ENCODE measurements at places on chromosomes 16 and 17.

GRCh38 chr16:1612320-1613111 lies at the start of gene CRAMP1:
Gene CRAMP1, plus strand, starts transcription at chr16:1612360. Its CDS starts 2,280 bp downstream, at chr16:1614640.
- DNase-seq, result no peak

DNA sequence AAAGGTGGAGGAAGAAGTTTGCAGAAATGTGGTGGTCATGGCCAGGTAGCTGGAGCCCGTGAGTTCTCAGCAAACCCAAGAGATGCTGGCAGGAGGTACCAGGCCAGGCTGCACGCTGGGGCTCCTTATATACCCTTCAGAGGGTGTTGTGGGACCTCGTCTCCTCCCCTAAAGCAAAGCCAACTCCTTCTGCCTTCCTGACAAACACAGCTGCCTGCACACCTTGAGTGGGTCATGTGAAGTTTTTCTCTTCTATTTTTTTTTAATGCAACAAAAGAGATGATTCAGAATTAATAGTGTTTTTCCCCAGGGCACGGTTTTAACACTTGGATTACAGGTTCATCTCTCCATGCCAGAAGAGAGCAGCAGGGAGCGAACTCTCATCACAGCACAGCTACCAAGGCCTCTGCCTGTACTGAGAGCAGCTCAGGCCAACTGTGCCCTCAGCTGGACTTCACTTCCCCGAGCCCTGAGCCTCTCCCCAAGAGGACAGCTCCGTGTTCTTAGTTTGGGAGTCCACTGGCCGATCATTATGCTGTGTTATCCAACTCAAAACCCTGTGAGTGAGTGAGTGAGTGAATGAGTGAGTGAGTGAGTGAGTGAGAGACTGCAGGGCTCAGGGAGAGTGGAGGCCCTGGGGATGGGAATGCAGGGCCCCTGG lies at the start of gene KRT15:
KRT15 (minus strand) TSS at position 102 of the 661 bp plus-strand sequence; CDS start at position 39, 63 bp downstream.
- DNase-seq, result peak; percentile 53

DNA sequence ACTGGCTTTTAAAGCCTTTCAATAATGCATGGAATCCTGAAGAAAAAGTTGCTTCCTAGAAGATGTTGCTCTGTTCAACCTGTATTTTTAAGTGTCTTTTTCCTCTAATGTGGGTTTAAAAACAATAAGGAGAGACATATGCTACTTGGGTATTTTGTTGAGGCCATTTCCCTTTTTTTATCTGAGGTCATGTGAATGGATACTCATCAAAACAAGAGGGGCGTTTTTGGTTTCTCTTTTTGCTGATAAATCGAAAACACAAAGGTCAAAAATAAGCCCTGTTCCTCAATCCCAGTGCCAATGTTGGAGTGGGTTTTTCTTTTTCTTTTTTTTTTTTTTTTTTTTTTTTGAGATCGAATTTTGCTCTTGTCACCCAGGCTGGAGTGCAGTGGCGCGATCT lies 468.0 kb upstream of the RBFOX1 start:
- DNase-seq, result no peak

GRCh38 chr17:2869604-2870003 lies 73.4 kb downstream of the RAP1GAP2 start:
- no peak for DNase-seq

DNA sequence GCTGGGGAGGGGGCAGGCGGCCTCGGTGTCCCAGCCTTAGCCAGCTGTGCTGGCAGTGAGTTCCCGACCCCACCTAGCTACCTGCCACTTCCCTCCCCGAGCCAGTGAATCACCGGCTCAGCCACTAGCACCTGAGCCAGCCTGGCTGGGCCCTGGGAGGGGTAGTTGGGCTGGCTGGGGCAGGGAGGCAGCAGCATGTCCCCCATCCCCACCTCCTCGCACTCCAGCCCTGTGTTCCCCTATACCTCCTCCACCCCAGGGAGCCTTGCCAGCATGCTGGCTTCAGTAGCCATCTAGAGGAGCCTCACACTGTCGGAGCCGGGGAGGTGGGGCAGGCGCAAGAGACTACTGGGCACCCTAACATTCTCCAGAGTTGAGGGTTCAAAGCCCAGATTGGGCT lies 2.8 kb downstream of the EVPL start:
- DNase-seq, result no peak

All from tongue (tissue), 3 donors.